ENCODE measurements at places on chromosomes 2 and 18.

DNA sequence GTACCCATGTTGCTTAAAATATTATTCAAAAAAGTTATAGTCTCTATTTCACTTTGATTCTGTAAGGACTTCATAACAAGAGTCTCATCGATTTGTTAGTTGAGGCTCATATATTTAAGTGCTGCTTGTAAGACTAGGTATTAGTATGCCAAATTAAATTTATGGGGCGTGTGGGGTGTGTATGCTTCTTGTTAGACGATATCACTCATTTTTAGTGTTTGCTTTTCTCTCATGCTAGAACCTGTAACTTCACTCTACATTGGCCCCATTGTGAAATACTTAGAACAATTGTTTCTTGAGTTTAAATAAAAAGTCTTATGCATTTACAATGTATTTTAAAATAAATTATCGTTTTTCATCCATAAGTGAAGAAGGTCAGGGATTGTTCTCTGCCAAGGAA is 63.6 kb downstream of the CTNNA2 start:
- no peak for DNase-seq

GRCh38 chr2:235836491-235836911 is 331.7 kb downstream of the GBX2 start:
- no peak for DNase-seq

DNA sequence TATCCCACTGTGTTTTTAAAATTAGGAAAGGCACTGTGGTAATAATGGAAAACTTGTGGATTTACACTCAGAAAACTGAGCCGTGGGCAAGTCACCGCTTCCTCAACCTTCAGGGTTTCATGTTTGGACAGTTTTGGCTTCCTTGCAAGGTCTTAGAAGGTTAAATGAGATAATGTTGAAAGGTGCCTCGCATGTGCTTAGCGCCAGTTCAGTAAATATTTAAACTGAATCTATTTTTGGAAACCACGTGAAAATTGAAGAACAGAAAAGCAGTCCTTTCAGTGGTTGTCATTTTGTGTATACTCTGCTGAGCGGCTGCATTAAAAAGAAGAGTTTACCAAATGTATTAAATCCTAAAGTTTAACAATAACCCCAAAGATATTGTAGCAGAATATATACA is 15.2 kb upstream of the AGAP1 start:
- no peak for DNase-seq

- DNase-seq: no peak
Observed at GRCh38 chr18:2655954-2656236, 369 bp downstream of the SMCHD1 start.

DNA sequence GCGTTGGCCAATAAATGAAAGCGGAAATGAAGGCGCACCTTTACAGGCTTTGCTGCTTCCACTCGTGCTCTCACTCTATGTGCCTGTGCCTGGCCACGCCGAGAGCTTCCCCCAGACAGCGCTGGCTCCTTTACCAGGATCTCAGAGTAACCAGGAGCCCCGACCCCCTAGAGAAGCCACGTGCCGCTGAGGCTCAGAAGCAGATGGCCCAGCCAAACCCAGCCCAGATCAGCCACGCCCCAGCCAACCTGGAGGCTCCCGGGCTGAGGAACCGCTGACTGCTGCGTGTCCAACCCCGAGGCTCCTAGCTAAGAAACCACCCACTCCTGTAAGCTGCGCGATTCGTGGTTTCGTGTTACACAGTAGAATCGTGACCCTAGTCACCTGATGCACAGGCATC is 199.3 kb downstream of the NCK2 start:
- DNase-seq: no peak

DNA sequence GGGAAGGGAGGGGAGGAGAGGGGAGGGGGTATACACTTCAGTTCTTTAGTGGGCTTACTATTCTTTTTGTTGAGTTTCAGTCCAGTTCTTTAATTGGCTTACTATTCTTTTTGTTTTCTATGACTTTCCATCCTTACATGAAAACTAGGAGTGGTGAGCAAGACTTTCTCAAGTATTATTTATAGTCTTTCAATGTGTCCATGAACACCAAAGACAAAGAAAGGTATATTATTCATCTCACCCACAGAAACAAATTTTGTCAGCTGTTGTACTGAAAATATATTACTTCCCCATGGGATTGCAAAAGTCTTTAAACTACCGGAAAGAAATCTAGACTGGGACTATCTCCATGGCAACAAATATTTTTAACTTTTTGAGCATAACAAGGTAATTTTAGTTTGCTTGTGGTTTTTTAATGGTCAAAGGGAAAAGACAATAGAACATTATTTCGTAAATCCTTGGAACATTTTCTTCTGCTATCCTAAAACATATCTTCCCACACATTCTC is 17.6 kb downstream of the ADAM17 start:
- peak; percentile 95 for DNase-seq

DNA sequence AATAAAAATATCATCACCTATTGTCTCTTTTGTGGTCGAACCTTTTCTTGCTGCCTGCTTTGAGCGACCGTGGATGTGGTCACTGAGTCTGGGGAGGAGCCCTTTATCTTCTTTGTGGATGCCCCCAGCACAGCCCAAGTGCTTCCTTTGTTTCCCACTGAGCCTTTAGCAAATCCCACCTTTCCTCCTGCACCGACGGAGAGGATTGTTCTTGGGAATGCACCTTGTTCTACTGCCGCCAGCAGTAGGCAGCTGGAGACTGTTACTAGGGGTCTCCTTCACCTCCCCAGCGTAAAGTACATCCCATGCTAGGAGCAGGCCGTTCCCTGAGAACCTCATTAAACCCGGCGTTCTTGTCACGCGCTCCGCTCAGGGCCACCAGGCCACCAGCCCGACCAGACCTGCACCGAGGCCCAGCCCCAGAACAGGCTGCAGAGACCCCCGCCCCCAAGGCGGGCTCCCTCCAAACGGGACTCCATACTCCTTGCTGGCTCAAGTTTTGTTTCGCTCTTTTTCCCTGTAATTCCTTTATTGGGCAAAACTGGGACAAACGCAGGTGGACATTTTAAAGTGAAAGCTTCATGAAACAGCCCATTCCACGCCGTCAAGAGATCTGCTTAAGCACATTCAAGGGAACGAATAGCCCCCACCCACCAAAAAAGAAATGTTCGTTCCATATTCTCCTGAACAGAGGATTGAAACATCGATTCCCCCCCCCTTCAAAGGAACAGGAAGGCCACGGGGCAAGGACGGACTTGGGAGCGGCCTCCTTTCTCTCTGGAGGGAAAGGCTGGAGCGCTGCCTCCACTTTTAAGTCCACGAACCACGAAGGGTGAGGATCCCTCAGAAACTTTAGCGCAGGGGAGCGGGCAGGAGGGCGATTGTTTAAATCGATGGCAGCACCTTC is 1.1 kb upstream of the MAT2A start:
- DNase-seq: peak; percentile 54

GRCh38 chr18:53971331-53971730 is 253.1 kb downstream of the MBD2 start:
- no peak for DNase-seq

DNA sequence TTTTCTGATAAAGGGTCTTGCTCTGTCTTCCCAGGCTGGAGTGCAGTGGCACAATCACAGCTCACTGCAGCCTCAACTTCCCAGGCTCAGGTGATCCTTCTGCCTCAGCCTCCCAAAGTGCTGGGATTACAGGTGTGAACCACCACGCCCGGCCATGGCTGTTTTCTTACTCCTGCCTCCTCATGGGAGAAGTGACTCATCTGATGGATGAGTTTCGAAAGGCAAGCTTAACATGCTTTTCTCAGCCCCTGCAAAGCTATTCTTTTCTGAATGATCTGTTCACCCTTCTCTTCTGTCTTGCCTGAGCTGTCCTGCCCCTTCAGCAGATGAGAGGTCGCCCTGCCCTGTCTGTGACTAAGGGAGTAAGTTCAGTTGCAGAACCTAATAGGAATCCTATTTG is 929 bp upstream of the CREG2 start:
- DNase-seq: peak; percentile 50

DNA sequence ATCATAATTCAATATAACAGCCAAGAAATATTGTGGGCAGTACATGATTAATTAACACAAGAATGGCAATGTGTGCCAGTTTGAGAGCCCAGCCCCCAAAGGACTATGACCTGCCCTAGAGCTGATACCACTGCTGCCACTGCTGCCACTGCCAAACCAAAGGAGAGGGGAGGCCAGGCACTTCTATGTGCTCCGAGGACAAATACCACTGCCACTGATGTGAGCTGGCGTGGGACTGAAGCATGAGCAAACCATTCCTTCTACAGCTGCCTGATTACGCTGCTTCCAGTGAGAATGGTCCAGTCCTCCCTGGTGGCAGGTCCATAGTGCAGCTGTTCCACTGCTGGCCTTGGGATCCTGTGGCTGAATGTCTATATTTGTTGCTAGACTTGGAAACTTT is 392.2 kb downstream of the CCDC85A start:
- DNase-seq: no peak

DNA sequence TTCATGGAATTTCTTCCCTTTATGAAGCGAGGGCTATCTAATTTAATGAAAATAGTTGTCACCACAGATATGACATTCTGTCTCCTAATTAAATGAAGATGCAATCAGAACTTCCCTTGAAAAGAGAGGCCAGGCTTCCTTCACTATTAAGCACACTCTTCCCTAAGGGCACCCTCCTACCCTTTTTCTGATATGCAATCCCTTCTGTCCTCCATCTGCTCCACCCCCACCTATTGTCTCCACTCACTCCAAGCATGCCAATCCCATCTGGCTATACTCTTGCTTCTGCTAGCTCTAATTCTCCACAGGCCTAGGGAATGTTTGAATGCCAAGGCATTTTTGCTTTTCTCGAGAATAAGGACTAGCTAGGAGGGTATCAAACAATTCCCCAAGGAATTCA is 818.4 kb upstream of the FSHR start:
- no peak for DNase-seq

DNA sequence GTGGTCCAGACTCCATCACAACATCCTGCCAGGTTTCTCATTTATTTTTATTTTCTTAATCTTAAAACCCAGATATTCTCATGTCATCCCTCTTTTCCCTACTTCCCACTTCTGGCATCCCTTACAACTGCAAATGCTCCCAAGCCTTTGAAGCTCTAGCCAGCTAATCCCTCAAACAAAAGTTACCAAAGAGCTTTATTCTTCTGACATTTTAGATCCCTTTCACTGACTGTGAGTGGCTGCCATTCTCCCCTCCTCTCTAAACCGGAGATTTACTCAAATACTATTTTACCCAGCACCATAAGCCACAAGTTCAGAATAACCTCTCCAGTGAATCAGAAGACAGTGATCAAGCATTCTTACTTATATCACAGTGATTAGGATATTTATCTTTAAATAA is 569.0 kb upstream of the SYT4 start:
- no peak for DNase-seq

DNA sequence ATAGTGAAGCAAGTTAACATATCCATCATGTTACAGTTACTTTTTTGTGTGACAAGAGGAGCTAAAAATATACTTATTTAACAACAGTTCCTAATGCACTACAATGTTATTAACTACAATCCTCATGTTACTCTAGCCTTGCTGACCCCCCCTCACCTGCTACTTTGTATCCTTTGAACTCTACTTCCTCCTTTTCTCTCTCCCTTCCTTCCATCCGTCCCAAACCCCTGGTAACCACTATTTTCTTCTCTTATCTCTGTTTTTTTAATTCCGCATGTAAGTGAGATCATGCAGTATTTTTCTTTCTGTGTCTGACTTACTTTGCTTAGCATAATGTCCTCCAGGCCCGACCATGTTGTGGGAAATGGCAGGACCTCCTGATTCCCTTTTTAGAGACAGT is 59.4 kb downstream of the NPAS2 start:
- DNase-seq: no peak

DNA sequence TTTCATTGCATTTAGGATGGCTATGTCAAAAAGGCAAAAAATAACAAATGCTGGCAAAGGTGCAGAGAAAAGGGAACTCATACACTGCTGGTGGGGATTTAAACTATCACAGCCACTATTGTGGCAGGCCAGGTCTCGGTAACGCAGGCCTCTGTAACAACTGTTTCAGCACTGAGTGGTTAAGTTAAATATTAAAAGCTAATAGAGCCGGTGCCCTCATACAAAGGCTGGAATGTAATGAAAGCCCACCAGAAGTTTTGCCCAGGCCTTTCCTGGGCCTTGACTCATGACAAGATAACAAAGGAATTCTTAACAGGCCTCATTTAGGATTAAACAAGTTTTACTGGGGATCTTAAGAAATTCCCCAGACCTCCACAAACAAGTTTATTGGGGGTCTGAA is 10.7 kb downstream of the MERTK start:
- no peak for DNase-seq

- peak; percentile 51 for DNase-seq
Observed at GRCh38 chr2:96148410-96149217, 3.4 kb upstream of the DUSP2 start.

GRCh38 chr18:13583576-13584550 is 142.5 kb downstream of the FAM210A start:
- DNase-seq: no peak

- DNase-seq: no peak
Observed at GRCh38 chr2:9318461-9319337, 104.6 kb downstream of the ITGB1BP1 start.
